ENCODE measurements at places on chromosomes 3 and 15.
A peak's percentile ranks its signal among the peaks of the same experiment; 100 is the strongest.

DNA sequence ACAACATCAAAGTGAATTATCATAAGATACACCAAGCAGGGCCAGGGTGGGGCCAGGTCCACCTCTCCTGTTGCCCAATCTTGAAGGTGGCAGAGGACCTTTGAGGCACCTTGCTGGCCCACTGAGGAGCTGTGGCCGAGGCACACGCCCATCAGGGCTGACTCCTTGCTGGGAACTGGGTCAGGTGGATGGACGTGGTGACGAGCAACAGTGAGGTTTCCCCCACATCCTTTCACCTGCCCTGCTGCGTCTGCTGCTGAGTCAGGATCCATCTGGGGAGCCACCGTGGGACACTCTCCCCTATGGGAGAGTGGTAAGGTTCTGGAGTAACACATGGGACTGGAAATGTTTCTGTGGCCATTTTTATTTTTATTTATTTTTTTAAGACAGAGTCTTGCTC, 17.3 kb upstream of the FURIN start:
- DNase-seq: no peak

DNA sequence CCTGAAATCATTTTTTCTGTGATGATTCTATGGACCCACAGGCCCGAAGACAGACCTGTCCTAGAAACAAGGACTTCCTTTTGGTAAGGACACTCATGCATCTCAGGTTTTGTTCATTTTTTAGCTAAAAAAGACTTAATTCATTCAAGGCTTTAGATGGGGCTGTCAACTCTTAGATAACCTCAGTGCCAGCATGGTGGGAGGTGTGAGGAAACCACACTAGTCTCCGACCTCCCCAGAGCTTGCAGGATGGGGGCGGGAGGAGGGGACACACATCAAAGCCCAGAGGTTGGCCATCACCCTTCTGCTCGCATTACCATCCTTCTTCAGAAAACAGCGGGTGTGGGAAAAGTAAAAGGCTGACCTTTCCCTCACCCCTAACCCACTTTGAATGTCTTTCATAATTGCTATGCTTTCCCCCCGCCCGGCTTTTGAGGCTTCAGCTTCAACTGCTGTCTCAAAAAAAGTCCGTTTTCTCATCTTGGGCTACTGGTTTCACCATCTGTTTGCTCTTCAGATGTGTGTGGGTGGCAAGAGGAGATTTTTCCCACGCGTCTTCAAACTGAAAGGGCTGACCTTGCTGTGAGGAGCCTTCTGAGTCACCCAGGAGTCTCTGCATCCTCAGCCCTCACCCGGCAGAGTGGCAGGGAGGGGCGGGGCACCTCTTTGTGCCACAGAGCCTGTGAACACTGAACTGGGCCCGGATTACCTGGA, 27.6 kb upstream of the CXCR6 start:
- peak; percentile 92 for DNase-seq

DNA sequence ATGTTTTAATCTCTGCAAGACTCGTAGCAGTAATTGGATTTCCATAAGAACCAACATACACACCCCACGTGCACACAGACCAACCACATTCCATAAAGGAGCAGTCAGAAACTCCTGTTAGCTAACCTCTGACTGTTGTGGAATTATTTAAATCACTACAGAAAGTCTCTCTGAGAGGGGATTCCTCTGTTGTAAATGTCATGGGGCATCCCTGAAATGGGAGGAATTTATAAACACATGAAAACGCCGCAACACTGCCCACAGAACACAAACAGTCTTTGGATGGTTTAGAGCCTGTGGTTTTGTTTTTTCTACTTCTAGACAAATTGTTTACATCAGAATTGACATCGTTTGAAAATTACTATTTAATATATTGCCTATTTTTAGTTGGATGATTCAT, 740.1 kb upstream of the GRM7 start:
- no peak for DNase-seq

GRCh38 chr3:13406190-13406589, 13.9 kb downstream of the NUP210 start:
- no peak for DNase-seq

DNA sequence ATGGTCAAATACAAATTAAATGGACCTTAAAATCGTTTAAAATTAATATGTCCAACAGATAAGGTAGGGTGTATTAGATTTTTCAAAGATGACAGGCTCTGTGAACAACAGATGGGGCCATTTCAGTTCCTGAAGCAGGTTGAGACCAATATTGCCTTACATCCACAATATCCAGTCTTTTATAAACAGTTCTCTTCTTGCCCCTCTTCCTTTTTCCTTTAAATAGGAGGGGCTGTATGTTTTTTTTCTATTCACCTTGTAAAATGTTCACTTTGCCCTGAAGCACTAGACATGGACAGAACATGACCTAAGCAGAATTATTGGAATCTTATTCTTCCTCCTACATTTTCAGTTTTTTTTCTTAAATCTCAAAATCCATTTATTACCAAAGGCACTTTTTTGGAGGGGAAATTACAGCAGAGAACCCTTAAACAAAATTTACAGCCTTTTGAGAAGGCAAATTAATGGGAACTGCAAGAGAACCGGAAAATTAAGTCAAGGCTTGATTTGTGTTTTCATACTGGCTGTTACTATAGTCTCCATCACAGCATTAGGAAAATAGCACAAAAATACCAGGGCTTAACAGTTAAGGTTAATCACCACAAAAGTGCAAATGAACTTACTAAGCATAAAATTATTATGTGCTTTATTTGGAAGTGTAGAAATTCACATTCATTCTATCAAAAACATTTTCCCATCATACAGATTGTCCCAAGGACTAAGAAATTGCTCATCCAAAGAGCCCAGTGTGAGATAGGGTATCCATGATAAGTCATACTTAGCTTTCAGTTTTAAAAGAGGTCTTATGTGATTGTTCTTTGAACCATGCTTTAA, 55.8 kb downstream of the CMSS1 start:
- DNase-seq: no peak

DNA sequence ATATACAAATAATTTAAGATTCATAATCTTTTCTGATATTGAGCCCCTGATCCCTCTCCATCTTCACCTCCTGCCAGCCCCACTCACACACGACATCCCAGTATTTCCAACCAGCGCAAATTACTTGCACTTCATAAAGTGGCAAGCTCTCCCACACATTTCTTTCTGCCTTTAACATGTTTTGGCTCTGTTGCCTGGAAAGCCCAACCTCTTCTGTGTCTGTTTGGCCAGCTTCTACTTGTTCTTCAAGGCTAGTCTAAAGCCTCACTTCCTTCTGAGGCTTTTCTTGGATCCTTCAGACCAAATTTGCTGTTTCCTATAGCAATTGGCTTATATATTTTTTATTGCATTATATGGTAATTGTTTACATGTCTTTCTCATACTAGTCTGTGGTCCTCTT, 5.1 kb upstream of the TM6SF1 start:
- DNase-seq: no peak

DNA sequence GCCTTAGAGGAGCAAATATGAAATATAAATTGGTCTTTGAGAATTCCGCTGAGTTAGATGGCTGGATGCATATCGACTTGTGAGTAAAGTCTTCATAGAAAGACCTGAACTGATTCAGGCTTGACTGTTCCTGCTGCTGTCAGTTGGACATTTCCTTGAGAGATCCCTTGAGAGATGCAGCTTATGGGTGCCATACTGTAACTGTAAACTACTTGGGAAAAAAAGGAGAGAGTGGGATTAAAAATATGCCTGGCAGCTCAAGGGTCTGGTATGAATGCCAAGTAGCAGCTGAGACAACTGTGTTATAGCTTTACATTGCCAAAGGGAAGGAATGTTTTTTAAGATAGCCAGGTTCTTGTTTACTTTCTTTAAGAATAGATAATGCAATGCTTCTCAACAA, 926.6 kb downstream of the EPHA3 start:
- DNase-seq: no peak

DNA sequence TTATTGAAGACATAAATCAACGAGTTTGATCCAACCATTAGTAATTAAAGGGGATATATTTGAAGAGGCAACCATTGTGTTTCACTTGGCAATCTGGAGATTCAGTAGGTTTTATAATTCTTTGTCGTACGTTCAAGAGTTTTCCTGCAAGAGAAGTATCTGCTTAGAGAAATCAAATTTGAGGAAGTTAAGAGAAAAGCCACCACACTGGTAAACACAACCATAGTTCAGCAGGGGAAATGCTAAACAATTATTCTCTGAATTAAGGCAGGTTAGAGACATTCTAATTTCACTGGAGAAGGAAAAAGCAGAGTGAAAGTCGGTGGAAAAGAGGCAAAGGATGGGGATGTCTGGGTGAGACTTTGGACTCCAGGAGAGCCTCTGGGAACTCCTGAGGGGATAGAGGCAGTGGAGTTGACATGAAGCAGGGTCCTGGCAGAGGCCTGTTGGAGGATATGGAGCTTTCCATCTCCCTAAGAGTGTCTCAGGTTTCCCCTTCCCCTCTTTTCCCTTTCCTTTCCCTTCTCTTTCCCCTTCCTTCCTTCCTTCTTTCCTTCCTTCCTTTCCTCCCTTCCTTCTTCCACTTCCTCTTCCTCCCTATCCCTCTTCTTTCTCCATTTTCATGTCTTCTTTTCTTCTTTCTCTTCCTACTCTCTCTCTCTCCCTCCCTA, 26.5 kb downstream of the SPINK8 start:
- no peak for DNase-seq

DNA sequence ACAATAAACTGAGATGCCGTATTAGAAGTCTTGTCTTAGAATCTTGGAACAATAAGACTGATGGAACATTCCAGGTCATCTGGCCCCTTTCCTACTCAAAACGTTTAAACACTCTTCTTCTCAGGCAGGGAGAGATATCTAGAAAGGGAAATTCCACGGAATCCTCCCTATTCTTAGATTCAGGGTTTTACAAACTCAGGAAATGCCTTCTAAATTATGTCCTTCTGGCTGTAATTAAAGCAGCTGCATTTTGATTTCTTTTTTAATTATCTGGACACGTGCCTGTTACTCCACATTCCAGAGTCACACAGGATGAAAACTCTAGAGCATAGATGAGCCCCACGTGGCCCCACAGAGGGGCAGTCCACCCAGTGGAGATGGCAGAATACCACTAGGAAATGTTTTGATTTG, 41.5 kb upstream of the MTMR10 start:
- peak; percentile 97 for DNase-seq

Measured in EH (cell line).